NCI-H1694 (cell line): ENCODE measurements at places on chromosomes 2 and 18.

GRCh38 chr2:64489081-64489751 is 34.9 kb upstream of the AFTPH start:
- DNase-seq, result no peak

DNA sequence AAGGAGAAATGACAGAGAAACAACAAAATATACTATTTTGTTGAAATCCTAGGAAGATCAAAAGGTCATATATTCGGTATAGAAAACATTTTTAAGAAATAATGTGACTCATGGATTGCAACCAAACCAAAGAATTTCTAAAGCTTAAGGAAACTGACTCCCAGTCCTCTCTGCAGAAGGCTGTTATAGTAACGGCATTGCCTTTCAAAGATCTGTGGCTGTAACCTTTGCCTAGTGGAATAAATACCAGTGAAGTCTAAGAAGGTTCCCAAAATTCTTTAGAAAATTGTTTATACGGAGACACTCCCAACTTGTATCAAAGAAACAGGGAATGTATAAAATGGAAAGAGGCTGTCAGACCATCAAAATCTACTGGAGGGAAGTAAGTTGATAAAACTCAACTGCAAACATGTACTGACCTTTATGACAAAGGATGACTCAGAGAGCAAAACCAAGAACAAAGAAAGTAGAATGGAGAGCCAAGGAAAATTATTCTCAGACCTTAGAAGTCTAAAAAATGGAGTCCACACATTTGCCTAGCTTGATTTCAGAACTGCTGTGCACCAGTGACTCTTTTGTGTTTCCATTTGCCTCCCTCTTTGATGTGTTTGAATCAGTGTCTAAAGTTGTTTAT is 48.6 kb upstream of the FSIP2 start:
- DNase-seq, result no peak

DNA sequence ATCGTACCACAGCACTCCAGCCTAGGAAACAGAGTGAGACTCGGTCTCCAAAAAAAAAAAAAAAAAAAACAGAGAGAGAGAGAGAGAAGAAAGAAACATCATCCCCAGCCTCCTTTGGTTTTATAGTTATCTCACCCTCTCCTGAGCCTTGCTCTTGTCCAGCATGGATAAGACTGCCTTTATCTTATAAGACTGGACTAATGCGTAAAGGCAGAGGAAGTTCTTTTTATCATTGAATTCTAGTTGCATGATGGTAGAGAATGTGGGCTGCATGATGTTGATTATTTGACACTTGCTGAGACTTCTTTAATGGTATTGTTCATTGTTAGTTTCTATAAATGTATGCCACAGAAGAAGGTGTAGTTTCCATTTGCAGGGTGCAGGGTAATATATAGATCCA is 124.4 kb downstream of the ZBTB7C start:
- no peak for DNase-seq

- no peak for DNase-seq
Measured at GRCh38 chr2:144348846-144349245, 171.1 kb downstream of the ZEB2 start.

DNA sequence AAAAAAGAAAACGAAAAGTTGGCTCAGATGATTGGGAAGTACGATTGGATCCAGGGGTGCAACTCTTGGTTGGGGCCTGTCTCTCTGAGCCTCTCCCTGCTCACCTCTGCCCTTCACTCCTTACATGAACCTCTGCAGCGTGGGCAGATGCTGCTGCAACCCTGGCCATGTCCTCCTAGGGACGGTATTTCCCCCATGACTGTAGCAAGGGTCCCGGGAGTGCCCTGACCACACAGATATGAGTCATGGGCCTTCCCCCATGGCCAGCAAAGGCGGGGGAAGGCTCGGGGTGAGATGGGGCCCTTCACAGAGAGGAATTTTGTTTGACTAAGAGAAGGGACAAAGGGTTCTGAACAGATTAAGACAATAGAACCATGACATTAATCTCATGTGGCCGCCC is 129.0 kb downstream of the NCK2 start:
- no peak for DNase-seq

DNA sequence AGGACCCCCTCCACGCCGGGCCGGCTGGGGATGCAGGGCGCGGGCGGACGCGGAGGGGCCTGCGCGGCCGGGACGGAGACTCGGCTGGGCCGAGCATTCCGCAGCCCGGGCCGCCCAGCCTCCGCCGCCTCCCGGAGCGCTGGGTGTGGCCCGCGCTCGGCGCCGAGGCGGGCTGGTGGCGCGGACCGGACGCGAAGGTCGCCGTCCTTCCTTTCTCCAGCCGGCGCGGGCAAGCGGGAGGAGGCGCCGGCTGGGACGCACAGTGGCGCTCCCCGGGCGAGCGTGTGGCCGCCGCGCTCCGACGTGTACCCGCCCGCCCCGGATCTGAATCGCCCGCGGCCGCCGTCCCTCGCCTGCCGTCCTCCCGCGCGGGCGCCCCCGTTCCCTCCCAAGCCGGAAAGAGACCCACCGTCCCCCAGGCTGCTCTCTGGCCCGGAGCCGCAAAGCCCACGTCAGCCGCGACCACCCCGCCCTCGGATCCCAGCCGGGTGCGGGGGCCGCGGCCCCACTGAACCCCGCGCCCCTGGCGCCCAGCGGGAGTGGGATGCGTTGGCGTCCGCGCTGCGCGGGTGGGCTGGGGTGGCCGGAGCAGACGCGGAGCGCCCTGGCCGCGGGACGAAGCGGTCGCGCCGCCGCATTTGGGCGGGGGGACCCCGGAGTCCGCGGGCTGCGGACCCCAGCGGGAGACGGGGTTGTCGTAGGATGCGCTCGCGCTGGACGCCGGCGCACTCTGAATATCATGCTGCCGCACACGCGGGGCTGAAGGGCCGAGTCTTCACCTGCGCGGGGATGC is 634 bp downstream of the SPATS2L start:
- DNase-seq, result no peak

GRCh38 chr2:235957251-235957650 is 210.9 kb downstream of the GBX2 start:
- DNase-seq, result no peak

DNA sequence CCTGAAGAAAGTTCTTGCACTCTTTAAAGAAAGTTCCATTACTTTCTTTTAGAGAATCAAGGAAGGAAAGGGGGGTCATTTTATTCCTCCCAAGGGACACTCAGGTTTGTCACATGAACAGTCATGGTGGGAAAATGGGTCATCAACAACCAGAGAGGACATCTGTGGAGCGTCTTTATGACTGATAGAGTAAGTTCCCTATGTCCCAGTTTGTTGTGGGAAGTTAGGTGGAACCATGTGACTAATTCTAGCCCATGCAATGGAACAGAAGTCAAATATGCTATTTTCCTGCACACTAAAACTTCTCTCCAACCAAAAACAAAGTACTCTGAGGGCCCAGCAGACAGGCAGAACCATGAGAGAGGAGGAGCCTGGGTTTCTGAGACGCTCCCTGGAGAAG is 165.6 kb upstream of the SERTAD2 start:
- DNase-seq, result no peak

- DNase-seq, result no peak
Measured at GRCh38 chr2:10415048-10415447, 33.1 kb downstream of the ODC1 start.

DNA sequence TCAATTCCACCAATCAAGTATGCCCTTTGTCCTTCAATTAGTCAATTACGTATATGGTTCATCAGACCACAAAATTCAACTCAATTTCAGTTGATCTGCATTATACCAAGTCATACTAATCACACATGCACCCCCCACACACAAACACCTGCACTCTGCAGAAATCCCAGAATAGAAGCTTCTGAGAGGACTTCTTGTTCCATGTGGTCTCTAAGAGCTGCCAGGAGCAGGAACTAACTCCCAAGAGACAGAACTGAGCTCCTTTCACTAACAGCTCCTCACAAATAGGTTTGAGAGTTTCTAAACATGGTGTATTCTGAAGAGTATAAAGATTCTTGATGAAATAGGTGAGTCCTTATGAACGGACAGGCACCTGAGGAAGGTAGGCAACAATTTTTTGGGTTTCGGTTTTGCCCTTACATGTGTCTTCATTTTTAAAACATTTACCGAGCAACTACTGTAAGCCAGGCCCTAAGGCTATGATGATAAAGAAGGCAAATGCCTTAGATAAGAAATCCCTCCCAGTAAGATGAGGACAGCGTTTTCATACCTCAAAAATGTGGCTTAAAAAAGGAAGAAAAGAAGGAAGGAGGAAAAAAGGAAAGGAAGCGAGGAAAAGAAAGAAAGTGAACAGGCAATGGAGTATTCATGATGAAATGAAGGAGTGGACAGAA is 183.1 kb downstream of the PID1 start:
- DNase-seq, result no peak

GRCh38 chr18:78735131-78736014 is 244.2 kb upstream of the SALL3 start:
- DNase-seq, result no peak

- no peak for DNase-seq
Measured at GRCh38 chr2:10160203-10160955, 37.8 kb downstream of the RRM2 start.

DNA sequence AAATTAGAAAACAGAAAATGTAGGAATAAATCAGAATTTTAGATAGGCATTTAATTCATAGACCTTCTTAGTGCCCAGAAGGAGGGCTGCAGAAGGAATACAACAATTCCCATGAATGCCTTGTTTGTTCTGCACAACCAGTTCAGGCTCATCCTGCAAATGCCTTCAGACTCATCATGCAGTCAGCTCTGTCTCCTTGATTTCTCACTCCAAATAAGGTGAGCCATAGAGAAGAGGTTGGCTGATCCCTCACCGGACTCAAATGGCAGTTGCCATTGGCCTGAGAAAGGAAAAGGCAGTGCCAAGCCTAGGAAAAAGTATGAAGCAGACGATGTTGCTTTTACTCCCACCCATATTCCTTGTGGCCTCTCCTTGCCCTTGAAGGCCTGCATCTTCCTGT is 50.3 kb downstream of the DSC3 start:
- no peak for DNase-seq

- no peak for DNase-seq
Measured at GRCh38 chr18:42658171-42658570, 457.3 kb downstream of the RIT2 start.

GRCh38 chr2:118982039-118982438 is 40.0 kb downstream of the MARCO start:
- DNase-seq, result no peak

DNA sequence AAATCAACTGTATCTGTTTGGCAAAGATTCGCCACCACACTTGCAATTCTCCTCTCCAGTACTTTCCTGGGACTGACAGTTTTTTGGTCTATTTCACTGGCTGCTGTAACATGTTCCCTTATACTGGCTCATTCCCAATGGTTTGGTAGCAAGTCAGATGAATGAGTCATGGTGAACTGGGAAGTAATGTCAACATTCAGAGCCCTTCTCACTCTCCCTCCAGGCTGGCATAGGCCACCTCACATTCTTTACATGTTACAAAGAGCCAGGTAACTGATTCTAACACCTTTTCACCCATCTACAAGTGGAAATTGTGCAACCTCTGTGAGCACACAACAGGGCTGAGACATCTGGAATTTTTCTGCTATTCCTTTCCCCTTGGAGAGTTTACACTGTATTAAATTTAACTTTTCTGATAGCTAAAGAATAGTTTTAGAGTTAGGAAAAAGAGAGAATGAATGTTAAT is 111.3 kb upstream of the TLK1 start:
- no peak for DNase-seq

DNA sequence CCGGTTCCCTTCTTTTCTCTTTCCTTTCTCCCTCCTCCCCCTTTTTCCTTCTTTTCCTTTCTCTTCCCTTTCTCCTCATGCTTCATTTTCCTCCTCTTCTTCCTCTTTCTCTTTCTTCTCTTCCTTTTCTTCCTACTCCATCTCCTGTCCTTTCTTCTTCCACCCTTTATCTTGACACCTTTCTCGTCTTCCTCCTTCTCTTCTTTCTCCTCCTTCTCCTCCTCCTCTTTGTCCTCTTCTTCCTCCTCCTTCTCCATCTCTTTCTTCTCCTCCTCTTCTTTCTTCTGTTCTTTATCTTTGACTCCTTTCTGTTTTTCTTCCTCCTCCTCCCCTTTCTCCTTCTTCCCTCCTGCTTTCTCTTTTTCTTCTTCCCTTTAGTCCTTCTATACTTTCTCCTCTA is 53.2 kb downstream of the CELF4 start:
- no peak for DNase-seq

GRCh38 chr18:31776093-31776492 is 15.4 kb upstream of the SLC25A52 start:
- DNase-seq, result no peak

DNA sequence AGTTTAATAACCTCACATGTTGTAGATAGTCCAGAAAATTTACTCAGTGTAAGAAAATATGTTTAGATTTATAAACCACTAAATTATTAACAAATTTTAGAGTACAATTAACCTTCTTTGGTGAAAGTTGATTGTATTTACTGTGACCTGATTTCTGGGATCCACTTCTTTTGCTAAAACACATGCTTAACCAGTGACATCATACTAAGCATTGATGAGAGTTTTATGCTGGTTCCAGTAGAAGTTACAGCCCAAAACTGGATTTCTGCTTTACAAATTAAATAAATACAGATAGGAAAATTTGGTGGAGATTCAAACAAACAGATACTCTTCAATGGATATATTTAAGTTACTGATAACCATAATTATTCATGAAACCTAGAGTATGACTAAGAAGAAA is 40.9 kb downstream of the RBBP8 start:
- no peak for DNase-seq

DNA sequence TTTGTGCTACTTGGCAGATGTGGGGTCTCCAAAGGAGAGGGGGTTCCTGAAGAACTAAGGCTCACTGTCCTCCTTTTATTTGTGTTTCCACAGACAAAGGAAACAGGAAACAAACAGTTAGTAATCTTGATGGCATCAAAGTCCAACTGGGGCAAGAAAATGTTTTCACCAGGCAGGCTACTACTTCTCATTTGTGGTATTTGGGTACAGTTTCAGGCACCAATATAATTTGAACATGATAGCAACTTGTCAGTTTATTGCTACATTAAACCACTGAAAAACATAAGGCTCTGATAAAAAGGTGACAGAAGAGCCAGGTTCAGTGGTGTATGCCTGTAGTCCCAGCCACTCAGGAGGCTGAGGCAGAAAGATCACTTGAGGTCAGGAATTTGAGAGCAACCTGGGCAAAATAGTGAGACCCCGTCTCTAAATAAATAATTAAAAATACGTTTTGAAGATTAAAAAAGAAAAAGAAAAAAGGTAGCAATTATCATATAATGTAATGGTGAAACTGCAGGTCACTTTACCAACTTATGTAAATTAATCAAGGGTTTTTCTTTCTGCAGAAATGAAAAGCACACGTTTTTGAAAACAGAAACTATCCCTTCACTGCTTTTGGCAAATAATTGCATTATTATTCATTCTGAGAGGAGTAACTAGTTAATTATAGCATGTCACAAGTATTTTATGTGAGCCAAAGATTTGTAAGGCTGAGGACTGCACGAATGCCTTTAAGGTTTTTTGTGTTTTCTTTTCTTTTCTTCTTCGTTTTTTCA is 157.5 kb upstream of the CAVIN2 start:
- DNase-seq, result no peak

GRCh38 chr2:174439323-174439722 is 43.8 kb downstream of the SCRN3 start:
- DNase-seq, result no peak
